ENCODE measurements at places on chromosomes 16 and 17. TPM values are rescaled to one million over a fixed set of nuclear protein-coding genes. Genes with fewer than 3 reads are reported as not detected.
A peak's percentile ranks its signal among the peaks of the same experiment; 100 is the strongest.

GRCh38 chr17:27478901-27479538 is 22.8 kb downstream of the KSR1 start:
- DNase-seq = no peak

TNFRSF13B gene
- total RNA-seq = not detected

DNA sequence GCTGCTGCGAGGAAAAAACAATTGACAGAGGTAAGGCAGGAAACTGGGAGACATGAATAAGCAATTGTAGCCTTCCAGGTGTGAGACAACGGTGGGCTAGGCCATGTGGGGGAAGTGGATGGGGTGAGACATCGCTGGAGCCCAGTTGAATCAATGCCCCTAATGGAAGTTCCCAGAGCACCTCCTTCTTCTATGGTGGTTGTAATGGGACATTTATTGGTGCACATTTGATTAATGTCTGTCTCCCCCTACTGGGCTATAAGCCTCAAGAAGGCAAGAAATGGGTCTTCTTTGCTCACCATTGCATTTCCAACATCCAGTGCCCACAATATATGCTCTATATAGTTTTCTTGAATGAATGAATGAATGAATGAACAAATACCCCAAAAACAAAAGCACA is 22.7 kb upstream of the CD300E start:
- no peak for DNase-seq

ATP5PD gene
- 863 TPM for total RNA-seq

DNA sequence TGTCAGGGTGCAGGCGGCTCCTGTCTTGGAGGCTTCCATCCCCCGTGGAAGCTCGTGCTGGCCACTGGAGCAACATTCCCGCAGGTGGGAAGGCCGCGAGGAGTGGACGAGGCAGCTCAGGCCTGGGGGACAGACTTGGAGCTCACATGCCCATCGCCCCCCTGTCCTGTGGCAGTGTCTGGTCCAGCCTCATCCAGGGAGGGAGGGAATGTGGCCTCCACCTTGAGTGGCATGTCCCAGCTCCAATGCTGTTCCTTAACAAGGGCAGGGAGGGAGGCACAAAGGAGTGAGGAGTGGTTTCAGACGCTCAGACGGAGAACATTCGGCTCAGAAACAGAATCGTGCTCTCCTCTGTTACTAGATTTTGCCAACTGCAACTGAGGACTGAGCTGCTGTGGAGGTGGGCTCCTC is 159.4 kb upstream of the CHMP6 start:
- DNase-seq = no peak

DNA sequence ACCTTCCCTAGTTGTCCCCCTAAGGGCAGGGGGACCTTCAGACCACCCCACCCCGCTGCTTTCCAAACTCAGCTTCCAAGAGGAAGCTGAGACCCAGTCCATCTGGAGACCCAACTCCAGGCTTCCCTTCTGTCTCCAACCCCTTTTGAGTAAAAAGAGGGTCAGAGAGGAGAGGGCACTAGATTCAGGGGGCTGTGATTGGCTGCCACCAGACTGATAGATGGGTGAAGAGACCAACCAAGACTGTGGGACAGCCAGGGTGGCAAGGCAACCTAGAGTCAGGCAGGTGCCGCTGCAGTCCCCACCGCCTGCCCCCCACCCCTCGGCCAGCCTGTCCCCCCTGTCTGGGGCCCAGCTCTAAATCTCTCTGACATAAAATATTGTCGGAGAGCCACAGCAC is 92.5 kb downstream of the SDK2 start:
- peak; percentile 65 for DNase-seq

DNA sequence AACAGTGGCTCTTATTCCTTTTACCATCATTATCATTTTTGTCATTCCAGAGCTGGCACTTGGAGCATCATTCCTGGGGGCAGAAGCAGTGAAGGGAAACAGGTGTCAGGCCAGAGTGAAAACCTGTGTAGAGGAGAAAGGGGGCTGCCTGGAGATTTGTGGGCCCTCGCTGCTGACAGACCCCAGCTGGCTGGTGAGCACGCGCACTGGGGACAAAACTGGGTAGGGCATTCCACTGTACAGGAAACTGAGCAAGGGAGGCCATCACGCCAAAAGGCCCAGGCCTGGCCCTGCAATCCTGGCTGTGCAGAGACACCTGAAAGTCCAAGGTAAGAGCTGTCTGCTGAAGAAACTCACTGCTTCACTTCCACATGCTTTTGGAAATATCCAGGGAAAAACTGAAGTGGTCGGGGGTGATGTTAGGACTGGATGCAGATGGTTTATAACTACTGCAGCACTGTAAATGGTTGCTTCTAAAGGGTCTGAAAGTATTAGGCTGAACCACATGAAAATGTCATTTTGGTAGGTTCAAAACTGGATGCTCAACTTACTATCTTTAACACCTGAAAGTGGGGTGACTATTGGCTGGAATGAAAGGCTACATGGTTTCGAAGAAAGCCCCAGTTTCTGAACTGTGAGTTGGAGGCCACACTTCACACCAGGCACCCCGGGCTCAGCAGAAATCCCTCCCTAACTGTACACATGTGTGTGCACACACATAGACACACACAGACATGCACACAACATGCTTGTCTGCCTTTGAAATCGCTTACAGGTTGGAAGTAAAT is 225.0 kb downstream of the C16orf78 start:
- DNase-seq = no peak

- no peak for DNase-seq
Measured at GRCh38 chr16:23754594-23755483, at the start of gene CHP2. TSS of gene CHP2 (plus strand) at chr16:23755026. CDS start at chr16:23755050, 24 bp downstream.

ITPRIPL2 gene
- total RNA-seq = 15.3 TPM

- DNase-seq = no peak
Measured at GRCh38 chr17:77718669-77718961, 239.9 kb upstream of the TNRC6C start.

- no peak for DNase-seq
Measured at GRCh38 chr16:57694725-57695679, at the start of gene DRC7. TSS of gene DRC7 (plus strand) at chr16:57694806. CDS start at chr16:57697950, 3,144 bp downstream.

Measured in Right ventricle myocardium inferior (tissue), 1 donor.